ENCODE measurements at places on chromosomes 4 and X.

GRCh38 chr4:181599134-181599533 is 644.1 kb upstream of the TENM3 start:
- no peak for DNase-seq

DNA sequence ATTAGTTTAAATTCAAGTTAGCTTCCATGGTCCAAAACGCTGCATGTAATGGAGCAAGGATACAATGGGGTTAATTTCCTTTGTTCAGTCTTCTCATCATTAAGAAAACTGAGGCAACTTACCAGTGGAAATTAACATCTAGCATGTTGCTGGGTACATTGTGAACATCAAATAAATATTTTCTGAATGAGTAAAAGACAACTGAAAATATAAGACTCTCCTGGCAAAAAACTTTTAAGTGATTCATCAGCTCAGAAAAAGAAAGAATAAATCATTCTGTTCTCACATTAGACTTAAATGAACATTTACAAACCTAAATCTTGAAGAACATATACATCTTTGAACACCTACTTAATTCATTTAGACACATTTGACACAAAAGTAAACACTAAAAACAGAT is 138.4 kb upstream of the ETNPPL start:
- no peak for DNase-seq

DNA sequence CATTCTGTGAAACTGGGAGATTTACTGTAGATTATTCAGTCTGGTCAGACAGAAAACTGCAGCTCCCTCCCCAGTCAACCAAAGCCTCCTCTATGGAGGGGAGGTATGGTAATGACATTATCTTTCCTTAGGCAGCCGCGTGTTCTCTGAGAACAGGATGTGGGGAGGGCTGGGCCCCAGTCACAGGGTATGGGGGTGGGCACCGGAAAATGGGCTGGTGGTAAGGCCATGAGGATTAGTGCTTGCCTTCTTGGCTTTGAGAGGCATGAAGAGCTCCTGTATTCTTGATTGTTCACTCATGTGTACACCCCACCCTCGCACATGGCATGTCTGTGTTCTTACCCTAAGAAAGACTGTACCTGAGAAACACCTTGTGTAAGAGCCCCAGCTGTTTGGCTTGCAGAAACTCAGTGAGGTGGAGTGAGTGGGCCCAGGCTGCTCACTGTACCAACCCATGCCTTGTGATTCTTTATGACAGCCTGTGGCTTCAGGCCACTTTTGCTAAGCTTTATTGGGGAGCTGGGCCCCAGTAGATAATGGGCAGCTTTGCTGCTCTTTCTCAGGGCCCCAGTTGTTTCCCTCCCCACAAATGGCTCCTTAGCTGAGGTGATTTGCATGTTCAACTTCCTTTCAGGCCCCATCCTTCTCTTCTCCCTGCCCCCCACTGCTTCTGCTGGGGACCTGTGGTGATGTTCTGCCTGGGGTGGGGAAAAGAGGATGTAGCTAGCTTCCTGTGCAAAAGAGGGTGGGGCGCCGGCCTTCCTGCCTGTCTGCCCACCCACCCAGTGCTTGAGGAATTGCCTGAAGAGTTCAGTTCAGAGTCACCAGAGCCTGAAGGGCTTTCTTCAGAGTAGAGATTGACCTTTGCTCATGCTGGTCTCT is 30.7 kb downstream of the MSN start:
- DNase-seq, result peak; percentile 62

DNA sequence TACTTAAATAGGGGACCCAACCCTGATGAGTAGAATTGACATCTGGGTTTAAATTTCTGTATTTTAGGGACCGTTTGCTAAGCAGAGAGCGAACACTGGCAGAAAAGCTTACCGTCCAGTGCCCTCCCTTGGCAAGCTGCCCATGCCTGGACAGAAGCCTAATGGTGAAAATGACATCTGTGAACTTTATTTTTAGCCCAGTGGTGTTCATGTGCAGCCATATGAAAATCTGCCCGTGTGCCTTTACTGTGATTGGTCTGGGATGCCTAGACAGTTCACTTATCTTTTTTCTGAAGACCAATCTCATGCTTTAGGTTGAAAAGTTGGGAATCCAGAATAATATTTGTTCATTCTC is 1.1 kb downstream of the STBD1 start:
- DNase-seq, result no peak

DNA sequence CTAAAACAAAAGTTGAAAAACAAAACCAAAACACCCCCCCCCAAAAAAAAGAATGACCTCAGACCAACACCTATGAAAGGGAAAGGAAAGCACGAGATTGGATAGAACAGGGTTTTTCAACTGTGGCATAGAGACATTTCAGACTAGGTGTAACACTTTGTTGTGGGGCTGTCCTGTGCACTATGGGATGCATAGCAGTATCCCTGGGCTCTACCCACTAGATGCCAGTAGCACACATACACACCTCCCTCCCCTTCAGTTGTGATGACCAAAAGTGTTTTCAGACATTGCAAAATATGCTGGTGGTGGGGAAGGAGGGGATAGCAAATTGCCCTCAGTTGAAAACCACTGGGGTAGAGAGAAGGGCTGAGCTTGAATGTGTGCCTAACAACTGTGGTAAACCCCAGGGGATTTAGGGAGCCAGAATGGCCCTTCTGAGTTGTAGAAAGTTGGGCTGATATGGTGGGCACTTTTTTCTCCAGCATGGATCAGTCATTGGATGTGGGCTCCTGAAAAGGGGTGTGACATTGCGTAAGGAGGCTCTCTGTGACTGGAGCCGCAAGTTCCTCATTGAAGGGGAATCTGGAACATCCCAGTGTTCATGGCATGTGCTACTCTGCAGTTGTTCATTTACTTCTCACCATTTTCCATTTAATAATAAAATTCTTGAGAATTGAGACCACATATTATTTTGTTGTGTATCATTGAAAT is 8.8 kb upstream of the GEMIN8 start:
- DNase-seq, result no peak

DNA sequence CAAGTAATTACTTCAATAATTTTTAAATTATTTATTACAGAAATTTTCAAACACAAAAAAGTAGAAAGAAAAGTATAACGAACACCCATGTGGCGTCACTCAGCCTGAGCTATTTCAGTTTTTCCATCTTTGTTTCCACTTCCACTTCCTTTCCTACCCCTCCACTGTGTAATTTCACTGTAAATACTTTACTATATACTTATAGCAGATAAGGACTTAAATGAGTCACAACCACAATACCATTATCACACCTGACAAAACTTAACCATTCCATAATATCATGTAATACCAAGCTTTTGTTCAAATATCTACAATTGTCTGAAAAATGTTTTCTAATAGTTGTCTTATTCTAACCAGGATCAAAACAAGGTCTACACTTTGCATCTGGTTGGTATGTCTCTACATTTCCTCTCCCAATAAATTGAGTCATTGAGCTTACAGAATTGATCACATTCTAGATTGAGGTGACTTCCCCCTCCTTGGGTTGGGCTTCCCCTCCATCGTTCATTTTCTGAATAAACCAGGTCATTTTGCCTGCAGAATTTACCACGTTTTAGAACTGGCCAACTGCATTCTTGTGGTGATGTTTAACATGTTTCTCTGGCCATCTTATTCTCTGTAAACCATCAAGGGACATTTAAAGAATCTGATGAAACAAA is 48.7 kb downstream of the ATP10D start:
- DNase-seq, result no peak

DNA sequence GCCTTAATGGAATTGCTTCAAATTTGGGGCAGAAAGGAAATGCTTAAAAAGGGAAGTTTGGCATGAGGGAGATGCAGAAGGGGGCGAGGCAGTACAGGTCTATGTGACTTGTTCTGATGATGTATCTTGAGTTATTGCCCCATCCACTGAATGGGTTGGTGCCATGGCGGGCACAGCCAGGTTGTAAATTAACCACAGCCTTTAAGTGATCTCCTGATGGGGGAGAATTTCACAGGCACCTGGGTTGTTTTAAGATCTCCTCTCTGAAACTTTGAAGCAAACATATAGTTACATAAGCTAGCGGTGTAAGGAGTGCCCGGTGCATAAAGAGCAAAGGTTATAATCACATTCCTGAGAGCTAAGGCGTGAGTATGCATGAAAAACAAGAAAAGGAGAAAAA is 37.0 kb downstream of the NPY5R start:
- no peak for DNase-seq

- DNase-seq, result no peak
These were observed 558.3 kb upstream of the GRIA3 start for GRCh38 chrX:122625821-122626220.

DNA sequence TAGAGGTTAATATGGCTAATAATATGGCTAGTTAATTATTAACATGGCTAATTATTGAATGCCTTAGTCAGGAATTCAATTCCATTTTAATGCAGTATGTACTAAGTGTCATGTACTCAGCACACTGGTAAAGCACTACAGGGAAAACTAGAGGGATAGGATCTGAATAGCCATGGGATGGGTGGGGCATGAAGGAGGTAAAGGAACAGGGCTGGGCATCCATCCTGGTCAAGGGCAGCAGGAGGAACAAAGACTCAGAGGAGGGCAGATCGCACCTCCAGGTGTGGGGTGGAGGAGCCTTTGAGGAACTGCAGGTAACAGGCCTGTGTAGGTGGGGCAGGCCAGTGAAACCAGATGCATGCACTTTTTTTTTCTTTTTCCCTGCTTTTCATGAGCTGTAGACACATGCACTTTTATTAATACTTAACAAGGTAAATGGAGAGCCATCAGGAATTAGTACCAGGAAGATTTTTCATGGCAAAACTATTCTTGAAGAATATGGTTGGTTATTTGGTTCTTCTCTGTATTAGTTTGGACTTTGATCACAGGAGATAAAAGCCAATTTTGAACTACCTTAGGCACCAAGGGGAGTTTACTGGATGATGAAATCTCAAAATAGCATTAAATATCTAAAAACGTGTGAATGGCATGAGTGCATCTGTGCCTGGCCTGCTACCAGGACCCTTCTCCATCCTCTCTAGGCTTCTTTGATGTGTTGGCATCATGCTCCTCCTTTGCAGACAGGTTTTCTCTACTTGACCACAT is 88.3 kb downstream of the CC2D2A start:
- DNase-seq, result no peak

DNA sequence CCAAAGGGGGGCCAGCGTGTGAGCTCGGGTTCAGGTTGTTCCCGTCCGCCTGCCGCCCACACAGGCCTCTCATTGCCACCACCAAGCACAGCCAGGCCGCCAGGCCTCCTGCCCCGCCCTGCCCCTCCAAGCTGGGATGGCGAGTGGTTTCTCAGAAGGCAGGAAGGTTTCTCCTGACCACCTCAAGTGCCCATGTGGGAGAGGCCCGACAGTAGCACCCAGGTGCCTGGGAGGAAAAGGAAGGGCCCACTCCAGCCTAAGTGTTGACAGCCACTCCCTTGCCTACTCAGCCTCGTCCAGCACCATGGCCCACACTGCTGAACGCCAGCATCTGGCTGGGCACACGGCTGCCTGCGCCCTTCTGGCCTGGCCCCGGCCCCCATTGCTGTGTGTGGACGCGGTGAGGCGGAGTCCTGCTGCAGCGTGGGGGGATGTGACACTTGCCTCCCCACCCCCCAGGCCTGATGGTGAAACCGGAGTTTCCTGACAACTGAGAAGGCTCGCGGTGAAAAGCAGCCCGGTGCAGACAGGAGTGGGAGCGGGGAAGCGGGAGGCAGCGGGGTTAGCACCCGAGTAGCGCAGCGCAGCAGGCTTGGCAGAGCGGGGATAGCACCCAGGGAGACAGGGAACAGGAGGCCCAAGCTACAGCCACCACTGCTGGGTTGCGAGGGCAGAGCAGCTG is 19.2 kb downstream of the FLNA start:
- no peak for DNase-seq

GRCh38 chr4:176794651-176795050 is 1.9 kb upstream of the VEGFC start:
- no peak for DNase-seq

DNA sequence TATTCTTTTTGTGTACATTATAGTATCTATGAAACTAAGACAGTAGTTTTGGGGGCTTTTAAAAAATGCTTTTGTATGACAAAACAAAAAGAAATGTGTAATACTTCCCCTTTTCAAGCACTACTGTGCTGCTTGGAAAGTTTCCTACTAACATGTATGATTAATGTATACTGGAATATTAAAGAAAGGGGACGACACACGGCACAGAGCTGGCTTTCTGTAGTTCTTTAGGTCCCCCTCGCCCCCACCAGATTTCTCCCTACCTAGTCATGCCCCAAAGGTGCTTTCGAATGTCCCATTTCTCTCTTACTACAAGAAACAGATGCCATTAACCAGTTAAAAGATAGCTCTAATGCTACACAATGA is 1.6 kb upstream of the AP1S2 start:
- DNase-seq, result no peak

GRCh38 chr4:74063859-74064258 is 25.4 kb upstream of the CXCL3 start:
- DNase-seq, result no peak

DNA sequence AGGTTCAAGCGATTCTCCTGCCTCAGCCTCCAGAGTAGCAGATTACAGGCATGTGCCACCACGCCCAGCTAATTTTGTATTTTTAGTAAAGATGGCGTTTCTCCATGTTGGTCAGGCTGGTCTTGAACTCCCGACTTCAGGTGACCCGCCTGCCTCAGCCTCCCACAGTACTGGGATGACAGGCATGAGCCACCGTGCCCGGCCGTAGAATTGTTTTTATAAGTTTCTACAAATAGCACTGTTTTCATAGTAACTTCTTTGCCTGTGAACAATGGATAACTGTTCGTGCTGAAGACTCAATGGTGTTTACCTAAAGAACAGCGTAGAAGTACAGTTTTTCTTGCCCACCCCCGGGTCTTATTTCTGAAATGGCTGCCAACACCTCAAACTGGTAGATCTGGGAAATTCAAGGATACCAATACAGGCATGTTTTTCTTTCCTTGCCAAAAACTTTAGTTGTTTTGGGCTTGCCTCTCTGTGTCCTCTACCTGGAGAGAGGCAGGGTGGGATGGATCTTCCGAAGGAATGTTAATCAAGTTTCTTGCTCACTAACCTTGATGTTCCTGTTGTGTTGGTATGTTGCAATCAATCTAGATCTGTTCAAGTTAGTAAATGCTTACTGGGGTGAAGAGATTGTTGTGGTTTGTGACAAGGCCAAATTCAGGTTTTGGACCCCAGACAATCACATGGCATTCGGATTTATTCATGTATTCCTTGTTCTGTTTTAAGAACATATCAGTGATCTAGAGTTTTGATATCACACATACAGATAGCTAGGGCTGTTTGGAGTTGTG is 2.8 kb upstream of the RUFY3 start:
- no peak for DNase-seq

- no peak for DNase-seq
These were observed 293.5 kb upstream of the FSTL5 start for GRCh38 chr4:162457071-162457865.
